Left lobe of liver (tissue), 2 donors: ENCODE measurements at places on chromosomes 12 and 14. TPM values are rescaled to one million over a fixed set of nuclear protein-coding genes. Genes with fewer than 3 reads are reported as not detected.

Gene RPGRIP1
- total RNA-seq: 0.23 TPM

Gene ST8SIA1
- not detected for total RNA-seq

Gene SLC25A21
- 0.25 TPM for total RNA-seq

Gene GPX2
- 292 TPM for total RNA-seq

Gene NR4A1
- 5.4 TPM for total RNA-seq

Gene DLK1
- 1.3 TPM for total RNA-seq

Gene C12orf60
- total RNA-seq: 0.33 TPM

Gene DNAI7
- not detected for total RNA-seq

Gene GLIPR1L1
- not detected for total RNA-seq

Gene WASHC4
- 26.1 TPM for total RNA-seq

Gene TMTC1
- total RNA-seq: 5.4 TPM

Gene KANSL2
- 8.2 TPM for total RNA-seq

Gene KLRK1
- total RNA-seq: 0.55 TPM

Gene OAS1
- 20.1 TPM for total RNA-seq

Gene TMEM229B
- total RNA-seq: 0.93 TPM

Gene CABP1
- 0.10 TPM for total RNA-seq

Gene RNF212B
- total RNA-seq: not detected

Gene GPD1
- 129 TPM for total RNA-seq

Gene ALDH6A1
- 327 TPM for total RNA-seq

Gene NOVA1
- 0.25 TPM for total RNA-seq

Gene OGFOD2
- 26.1 TPM for total RNA-seq

Gene CIROP
- not detected for total RNA-seq

Gene C12orf75
- total RNA-seq: 1.4 TPM

Gene CYP27B1
- total RNA-seq: 0.45 TPM

Gene KERA
- not detected for total RNA-seq

Gene DEPDC4
- 2.5 TPM for total RNA-seq

Gene SEC23A
- total RNA-seq: 67.7 TPM

Gene ASPG
- total RNA-seq: 282 TPM

Gene PRH2
- total RNA-seq: not detected

Gene ASB2
- total RNA-seq: 0.20 TPM

Gene OTX2
- not detected for total RNA-seq

Gene SERPINA9
- not detected for total RNA-seq

Gene CLEC2A
- not detected for total RNA-seq

Gene SSPN
- 0.58 TPM for total RNA-seq

Gene FOXG1
- total RNA-seq: not detected

Gene REP15
- total RNA-seq: 1.0 TPM

Gene FITM1
- 34.9 TPM for total RNA-seq

Gene TSHR
- 0.15 TPM for total RNA-seq

Gene FGF6
- not detected for total RNA-seq

Gene MYH7
- not detected for total RNA-seq

Gene SIX6
- total RNA-seq: not detected

Gene HOXC11
- total RNA-seq: not detected

Gene P2RX2
- total RNA-seq: not detected

Gene C12orf50
- total RNA-seq: 0.05 TPM

Gene APOF
- total RNA-seq: 188 TPM

Gene SYT1
- total RNA-seq: 0.91 TPM

Gene SLC35E3
- 4.9 TPM for total RNA-seq

Gene ACOT6
- 1.6 TPM for total RNA-seq

Gene ZC2HC1C
- 2.0 TPM for total RNA-seq

Gene IKBIP
- 2.6 TPM for total RNA-seq

Gene BDKRB2
- total RNA-seq: 0.10 TPM

Gene ALDH2
- total RNA-seq: 1,121 TPM
